Activated CD8-positive, alpha-beta memory T cell treated with anti-CD3 and anti-CD28 coated beads for 1 hour (primary cell): ENCODE measurements at places on chromosomes 4 and X.
A peak's percentile ranks its signal among the peaks of the same experiment; 100 is the strongest.

- DNase-seq: no peak
Observed at GRCh38 chrX:97102938-97103337, 219.2 kb downstream of the RPA4 start.

DNA sequence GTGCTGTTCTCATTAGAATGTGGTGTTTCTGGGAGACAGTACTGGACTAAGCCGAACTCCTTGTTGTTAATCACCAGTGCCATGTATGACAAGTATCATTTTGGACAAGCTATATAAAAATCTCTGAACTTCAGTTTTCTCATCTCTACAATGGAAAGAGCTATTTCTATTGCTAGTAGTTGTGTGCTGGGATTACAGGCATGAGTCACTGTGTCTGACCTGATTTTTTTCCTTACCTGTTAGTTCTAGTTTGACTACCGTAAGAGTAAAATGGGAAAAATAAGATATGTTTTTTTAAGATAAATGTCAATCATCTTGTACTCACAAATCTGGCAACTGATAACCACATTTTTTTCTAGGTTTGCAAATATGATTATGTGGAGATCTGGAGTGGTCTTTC lies 192.3 kb downstream of the TLL1 start:
- DNase-seq: no peak

- no peak for DNase-seq
Observed at GRCh38 chr4:10589799-10590198, 94.8 kb downstream of the CLNK start.

GRCh38 chr4:2638730-2639129 lies 102.3 kb downstream of the FAM193A start:
- DNase-seq: no peak

DNA sequence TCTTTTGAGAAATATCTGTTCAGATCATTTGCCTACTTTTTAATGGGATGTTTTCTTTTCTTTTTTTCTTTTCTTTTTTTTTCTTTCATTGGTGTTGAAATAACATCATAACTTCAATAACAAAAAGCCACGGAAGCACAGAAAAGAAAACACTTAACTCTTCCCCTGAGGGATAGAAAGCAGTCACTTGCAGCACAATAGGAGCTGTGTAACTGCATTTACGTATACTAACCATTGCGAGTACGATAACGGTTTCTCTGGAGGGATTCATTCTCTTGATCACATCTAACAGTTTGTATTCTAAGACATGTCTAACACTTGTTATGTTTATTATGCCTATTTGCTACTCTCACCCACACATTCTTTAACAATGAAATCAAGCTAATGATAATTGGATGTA lies 27.3 kb downstream of the C4orf46 start:
- DNase-seq: no peak

DNA sequence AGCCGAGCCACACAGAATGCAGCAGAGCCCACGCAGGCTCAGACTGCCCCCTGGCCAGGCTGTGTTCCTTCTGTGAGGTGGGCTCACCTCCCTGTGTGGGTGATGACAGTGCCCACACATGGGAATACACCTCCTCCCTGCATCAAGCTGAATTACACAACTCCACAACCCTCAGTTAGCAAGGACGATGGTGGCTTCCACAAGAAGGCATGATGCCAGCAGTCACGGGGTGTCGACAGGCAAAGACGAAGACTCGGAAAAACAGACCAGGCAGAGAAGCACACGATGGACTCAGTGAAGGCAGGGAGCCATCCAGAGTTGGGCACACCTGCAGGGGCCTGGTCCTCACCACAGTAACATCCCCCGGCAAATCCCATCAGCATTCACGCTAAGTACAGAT lies 12.1 kb downstream of the LETM1 start:
- DNase-seq: no peak

GRCh38 chrX:30816079-30816478 lies 73.0 kb downstream of the TAB3 start:
- DNase-seq: no peak

- DNase-seq: no peak
Observed at GRCh38 chr4:163171590-163171989, 4.9 kb upstream of the NAF1 start.

DNA sequence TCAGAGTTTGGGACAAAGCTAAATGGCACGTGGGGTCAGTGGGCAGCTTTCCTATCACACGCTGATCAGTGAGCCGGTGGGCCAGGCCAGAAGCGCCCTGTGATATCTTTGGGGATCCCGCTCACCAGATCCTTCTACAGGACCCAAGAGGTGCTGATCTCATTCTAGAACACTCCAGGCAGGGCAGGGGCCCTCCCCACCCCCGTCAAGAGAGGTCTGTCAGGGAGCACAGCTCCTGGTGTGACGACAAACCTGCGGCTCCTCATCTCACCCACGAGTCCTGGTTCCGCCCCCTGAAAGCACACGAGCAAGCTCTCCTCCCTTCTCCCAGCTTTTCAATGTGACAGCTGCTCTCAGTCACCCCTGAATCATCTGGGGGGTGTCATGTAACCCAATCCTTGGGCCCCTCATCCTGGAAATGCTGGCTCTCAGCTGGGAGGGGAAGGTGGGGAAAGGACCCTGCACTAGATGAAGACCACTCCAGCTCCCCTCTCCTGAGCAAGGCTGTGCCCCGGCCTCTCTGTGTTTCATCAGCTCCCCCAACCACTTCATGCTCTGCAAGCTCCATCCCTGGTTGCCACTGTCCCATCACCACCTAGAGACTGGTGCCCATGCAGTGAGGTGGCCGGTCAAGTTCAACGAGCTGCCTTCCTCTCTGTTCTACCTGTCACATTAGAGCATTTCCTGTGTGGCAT lies 4.6 kb downstream of the HCFC1 start:
- no peak for DNase-seq

DNA sequence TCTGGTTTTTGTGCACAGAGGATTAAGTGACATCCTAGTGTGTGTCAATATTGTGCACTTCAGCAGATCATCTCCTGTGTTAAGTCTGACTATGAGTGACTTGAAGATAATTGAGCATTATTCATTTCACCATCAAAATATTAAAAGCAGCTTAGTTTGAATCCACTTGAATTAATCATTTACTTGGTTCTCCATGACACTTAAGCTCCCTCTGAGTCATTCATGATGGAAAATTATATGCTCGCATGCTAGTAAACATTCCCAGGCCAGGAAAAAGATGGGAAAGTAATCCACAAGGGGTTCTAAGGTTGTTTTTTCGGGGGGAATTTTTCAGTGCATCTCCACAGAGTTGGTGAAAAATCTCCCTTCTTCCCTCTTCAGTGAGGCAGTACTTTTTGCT lies 97.2 kb upstream of the EOLA2 start:
- no peak for DNase-seq

DNA sequence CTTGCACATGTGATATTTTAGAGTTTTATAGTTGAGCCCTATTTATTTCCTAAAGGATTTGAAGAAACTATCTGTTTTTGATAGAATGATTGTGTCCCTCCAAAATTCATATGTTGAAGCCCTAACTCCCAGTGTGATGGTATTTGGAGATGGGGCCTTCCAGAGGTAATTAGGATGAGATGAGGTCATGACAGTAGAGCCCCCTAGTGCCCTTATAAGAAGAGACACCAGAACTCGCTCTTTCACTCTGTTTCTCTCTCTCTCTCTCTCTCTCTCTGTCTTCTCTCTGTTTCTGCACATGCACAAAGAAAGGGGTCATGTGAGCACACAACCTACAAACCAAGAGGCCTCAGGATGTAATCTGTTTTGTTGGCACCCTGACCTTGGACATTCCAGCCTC lies 921.9 kb upstream of the DIAPH2 start:
- no peak for DNase-seq

DNA sequence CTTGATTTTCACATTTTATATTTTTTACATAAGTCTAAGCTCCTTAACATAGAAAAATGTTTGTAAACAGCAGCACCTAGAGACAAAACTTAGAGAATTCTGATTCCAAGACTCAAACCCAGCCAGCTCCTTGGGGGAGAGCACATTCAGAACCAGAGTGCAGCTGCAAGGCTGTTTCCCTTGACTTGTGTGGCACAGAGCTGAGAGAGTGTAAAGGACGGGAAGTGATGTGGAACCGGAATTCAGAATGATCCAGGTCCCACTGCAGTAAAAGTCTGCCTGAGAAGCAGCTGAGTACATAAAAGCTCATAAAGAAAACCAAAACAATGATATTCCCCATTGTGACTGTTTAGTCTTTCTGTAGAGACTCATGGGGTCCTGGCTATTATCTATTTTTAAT lies 713.8 kb downstream of the RAB28 start:
- no peak for DNase-seq

DNA sequence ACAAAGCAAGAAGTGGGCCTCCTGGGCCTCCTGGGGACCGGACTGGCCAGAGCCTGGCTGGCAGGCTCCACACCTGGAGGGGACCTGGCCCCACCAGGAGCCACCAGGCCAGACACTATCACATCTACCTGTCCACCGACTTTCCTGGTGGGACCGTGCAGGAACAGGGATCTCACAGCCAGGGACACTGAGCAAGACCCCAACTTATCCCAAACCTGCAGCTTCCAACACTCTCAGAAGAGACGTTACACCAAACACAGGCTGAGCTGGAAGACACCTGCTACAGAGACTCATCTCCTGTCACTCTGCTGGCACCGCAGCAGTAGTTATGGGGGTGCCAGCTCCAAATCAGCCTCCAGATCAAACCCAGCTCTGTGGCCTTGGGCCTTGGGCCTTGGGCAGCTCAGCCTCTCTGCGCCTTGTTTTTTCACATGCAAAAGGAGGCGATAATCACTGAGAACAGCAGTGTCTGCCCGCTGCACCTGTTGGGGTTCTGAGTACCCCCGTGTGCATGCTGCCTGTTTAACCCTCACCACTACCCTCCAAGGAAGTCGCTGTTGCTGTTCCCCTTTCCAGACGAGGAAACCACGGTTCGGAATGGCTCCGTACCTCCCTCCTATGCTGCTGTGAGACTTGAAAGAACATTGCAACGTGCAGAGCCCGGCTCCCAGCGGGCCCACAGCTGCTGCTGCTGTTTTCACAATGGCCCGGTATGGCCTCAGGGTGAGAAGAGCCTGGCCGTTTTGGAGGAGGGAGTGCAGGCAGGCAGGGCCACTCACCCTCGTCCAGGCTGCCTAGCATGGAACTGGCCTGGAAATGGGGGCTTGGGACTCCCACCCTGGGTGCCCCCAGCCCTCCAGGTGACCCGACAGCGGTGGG lies 69.6 kb downstream of the ADRA2C start:
- DNase-seq: no peak

DNA sequence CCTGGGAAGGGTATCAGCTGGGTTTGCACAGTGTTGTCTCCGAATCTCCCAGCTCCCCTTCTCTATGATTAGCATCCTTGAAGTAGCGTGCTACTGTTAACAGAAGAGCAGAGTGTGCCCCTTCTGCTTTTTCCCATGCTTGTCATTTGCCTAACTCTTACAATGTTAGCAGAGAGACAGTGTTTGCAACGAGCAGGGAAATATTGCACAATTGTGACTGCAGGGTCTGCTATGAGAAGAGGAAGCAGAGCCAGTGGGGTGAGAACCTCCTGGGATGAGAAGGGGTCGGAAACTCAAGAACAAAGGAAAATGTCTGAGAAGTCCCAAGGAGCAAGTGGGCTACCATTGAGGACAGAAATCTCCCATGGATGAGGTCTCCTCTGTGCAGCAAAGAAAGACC lies 7.8 kb upstream of the CHRNA9 start:
- DNase-seq: no peak

GRCh38 chr4:59728496-59728895 lies 1471.6 kb upstream of the ADGRL3 start:
- DNase-seq: no peak

DNA sequence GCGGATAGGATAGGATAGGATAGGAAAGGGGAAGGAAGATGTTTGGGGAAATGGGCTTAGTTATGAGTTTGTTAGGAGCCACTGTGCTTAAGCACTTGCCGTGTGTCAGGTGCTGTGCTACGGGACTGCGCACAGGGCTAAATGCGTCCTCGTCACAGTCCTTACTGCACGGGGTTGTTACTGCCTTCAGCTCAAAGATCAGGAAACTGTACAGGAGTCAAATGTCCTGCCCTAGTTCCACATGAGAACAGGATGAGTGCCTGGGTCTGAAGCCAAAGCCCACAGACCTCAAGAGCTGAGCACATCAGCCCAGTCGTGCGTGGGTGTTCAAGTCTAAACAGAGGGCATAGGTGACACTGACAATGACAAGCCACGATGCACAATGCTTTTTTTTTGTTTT lies 15.0 kb downstream of the ACSL1 start:
- no peak for DNase-seq

- no peak for DNase-seq
Observed at GRCh38 chr4:101346351-101347266, 717 bp downstream of the PPP3CA start.

DNA sequence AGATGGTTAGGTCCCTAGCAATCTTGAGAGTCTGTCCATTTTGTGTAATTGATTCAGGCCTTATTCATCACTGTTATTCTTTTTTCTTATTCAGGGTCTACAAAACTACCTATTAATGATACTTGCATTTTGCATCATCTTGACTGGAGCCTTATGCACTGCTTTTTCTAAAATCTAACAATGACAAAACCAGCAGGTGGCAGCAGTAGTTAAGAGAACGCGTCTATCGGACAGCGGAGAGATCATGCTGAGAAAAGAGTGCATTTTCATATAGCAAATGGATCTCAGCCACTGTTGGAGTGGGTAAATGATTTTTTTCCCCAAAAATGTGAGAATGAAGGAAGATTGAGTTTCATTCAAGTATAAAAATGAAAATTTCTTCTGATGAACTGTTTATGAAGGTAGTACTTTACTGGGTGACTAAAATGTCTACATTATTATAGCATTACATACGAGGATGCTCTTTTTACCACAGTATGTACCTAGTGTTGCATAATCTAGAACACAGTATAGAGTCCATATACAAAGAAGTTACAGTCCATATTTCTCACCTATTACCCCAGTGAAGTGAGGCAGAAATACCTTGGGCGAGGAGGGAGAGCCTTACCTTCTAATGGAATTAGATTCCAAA lies 43.2 kb downstream of the TMEM144 start:
- DNase-seq: peak; percentile 12

GRCh38 chrX:153351981-153352380 lies 18.0 kb downstream of the ZNF275 start:
- DNase-seq: no peak
